ENCODE measurements at places on chromosomes 1 and 21. TPM values are rescaled to one million over a fixed set of nuclear protein-coding genes. Genes with fewer than 3 reads are reported as not detected.

Gene TTC34
- total RNA-seq, result 1.5 TPM

- peak; percentile 64 for DNase-seq
Observed at GRCh38 chr1:197868751-197869489, 33.5 kb upstream of the C1orf53 start.

- no peak for DNase-seq
Observed at GRCh38 chr1:86387916-86388627, 8.1 kb downstream of the ODF2L start.

Gene RGS8
- not detected for total RNA-seq

Gene GJA4
- not detected for total RNA-seq

DNA sequence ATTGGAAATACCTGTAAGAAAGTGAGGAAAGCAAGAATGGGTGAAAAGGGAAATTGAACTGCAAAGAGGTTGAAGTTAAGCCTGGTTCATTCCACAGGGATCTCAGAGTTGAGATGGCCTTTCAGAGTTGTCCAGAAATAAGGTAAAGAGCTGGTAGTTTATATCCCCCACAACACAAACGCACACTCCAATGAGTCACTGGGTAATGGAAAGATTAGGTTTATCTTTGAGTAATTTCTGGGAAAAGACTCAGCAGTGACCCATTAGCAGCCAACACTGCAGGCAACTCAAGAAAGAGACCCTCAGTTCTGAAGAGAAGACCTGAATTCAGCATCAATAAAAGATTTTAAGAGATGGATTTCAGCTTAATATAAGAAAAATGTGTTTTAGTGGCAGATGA lies 485.5 kb downstream of the PTPRC start:
- no peak for DNase-seq

- DNase-seq, result no peak
Observed at GRCh38 chr1:203506858-203507626, 13.1 kb downstream of the OPTC start.

GRCh38 chr1:107874221-107874620 lies 90.8 kb downstream of the VAV3 start:
- no peak for DNase-seq

GRCh38 chr1:235417086-235417697 lies 50.0 kb downstream of the TBCE start:
- DNase-seq, result peak; percentile 53

Gene NEGR1
- 10.6 TPM for total RNA-seq

Gene CATSPERE
- 0.83 TPM for total RNA-seq

DNA sequence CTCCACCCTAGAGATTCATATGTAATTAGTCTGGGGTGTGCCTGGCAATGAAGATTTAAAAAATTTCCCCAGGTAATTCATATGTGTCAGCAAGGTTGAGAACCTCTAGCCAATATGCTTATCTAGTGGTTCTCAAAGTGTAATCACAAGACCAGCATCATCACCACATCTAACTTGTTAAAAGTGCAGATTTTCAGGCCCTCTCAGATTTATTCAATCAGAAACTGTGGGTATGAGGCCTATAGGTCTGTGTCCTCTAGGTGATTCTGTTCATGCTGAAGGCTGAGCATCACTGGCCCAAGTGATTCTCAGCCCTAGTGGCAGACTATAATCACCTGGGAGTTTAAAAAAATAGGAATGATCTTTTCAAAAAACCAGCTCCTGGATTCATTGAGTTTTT lies 75.9 kb downstream of the SWT1 start:
- no peak for DNase-seq

DNA sequence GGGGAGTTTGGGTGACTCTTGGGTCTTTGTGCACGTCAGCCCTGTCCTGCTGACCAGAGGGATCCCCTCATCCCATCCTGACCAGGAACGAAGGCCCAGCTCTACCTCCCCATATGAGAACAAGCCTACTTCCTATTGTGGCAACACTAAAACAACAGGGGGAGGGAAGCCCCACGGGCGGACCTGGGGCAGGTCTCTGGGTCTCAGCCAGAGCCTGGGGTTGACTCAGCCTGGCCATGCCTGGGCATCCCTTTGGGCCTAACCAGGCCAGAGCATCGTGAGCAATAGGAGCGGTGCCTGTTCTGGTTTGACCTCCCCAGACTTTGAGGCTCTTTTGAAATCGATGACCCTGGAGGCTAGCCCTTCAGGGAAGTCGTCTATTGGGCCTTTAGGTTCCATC lies 16.8 kb downstream of the RPS6KA1 start:
- DNase-seq, result no peak

DNA sequence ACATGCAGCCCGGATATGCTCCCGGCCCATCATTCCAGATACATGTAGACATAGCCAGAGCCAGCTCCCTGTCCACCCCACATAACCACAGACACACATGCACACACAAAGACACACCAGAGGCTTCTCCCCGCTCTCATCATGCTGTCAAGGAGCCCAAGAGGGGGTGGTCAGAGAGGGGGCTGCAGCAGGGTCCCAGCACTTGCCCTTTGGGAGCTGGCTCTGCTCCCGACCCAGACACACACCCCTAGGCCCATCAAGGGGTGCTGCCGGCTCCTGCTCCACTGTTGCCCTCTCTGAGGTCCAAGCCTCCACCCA lies 2.6 kb downstream of the PTAFR start:
- DNase-seq, result no peak

DNA sequence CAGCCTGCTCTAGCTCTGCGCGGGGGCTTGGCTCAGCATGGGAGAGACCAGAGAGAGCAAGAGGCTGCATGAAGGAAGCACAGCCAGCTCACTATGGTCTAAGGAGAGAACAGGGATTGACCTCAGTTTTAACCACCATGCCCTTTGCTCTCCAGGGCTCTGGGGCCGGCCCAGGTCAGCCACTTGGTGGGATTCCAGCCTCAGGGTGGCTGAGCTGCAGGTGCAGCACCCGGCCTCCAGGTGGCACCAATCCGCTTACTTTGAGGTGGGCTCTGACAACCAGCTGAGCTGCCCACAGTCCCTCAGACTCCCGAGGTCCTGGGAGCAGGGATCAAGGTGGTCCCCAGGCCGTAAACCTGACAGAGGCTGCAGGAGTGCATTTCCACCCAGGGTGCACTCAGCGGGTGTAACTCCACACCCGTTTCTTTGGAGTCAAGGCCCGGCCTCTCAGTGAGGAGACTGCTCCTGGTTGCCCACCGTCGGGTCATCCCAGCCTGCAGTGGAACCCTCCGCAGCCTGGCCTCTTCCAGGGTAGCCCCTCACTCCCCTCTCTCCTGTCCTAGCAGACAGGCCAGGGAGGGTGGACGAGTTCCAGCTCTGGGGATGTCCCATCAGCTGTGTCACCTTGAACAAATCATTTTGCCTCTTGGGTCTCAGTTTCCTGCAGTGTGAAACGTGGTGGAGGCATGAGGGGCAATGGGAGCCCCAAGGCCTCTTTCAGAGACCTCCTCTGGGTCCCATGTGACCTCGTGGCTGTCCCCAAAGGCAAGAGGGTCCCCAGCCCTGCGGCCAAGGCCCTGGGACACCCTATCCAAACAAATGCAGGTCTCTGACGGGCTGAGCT lies 607 bp upstream of the LGR6 start:
- peak; percentile 59 for DNase-seq

GRCh38 chr21:39681845-39682244 lies 63.1 kb upstream of the IGSF5 start:
- no peak for DNase-seq

DNA sequence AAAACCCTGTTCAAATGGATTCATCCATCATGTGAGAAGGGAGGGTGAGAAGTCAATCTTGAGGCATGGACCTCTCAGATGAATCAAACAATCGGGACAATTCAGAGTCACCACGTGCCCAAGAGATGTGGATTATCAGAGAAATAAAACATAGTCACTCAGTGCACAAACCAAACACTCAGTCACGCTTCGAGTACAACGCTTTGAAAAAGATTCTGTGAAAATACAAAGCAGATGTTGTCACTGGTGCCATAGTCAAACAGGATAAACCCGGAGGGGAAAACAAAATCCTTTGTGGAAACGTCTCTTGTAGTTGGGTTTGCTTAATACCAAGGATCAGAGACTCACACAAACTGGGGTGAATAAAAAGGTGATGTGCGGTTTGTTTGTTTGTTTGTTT lies 188.4 kb downstream of the RRAGC start:
- DNase-seq, result peak; percentile 57

DNA sequence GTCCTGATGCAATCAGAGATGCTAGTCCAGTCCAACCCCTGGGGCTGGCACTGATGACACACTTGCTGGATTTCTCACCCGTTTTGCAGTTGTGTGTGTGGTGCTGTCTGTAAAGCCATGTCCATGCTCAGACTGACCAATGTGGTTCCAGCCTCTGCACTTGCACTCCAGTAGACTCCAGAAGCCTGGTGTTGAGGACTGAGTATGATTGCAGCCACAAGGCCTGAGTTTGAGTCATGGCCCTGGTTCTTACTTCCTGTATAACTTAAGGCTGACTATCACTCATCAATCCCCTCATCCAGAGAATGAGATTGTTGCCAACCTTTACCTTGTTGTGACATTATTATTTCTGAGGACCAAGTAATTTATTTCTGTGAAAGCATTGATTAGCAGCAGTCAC lies 34.8 kb upstream of the IKBKE start:
- no peak for DNase-seq

Gene PEAR1
- 0.35 TPM for total RNA-seq

- DNase-seq, result peak; percentile 76
Observed at GRCh38 chr1:106978477-106979322, 77.8 kb upstream of the PRMT6 start.
